ENCODE measurements at places on chromosomes 12 and 14.

GRCh38 chr12:29980304-29980703, 196.6 kb upstream of the TMTC1 start:
- DNase-seq: no peak

DNA sequence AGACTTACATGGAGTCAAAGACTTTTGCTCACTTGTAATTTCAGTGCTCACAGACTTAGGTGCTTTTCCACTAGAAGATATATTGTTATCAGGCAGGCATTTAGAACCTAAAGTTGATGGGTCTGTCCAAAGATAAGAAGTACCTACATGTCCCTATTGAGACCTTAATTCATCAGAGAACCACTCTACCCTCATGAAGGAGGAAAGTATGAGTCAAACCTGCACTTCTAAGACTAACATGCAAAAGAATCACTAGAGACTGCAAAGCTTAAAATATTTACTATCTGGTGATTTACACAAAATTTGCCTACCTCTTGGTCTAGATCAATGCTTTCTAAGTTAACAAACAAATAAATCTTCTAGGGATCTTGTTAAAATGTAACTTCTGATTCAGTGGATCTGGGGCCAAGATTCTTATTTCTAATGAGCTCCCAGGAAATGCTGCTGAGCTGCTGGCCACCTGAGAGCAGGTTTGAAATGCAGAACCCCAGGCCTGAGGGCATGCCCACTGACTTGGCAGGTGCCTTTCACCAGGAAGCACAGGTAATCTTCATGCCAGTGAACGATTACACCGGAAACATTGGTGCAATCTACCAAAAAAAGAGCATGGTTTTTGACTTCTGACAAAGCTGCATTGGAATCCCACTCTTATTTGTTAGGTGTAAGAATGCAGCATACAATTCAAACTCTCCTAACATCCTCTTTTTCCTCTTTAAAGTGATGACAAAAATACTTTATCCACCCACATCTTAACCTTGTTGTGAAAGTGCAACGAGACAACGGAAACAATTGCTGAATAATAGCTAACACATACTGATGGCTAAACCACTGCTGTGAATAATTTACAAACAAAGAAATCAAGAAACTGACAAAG, 214.2 kb downstream of the ADAMTS20 start:
- DNase-seq: no peak

DNA sequence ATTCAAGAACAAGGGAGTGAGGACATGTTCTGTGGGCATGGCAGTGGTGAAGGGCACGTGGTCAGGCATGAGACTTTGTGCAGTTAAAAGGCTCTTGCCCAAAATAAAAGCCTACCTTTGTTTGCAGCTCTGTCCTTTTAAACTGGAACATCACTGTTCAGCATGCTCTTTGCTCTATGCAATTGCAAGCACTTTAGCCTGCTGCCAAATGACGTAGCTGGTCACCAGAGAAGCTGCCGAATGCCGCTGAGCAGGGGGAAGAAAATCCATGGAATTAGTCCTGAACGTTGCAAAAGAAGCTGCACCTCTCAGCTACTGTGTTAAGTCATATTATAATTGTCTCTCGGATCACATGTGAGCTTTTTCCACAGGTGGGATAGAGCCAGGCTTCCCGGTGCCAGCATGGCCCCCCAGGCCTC, 176.3 kb upstream of the DIO2 start:
- no peak for DNase-seq

- no peak for DNase-seq
These were observed 70.1 kb downstream of the DUSP16 start for GRCh38 chr12:12492547-12492946.

DNA sequence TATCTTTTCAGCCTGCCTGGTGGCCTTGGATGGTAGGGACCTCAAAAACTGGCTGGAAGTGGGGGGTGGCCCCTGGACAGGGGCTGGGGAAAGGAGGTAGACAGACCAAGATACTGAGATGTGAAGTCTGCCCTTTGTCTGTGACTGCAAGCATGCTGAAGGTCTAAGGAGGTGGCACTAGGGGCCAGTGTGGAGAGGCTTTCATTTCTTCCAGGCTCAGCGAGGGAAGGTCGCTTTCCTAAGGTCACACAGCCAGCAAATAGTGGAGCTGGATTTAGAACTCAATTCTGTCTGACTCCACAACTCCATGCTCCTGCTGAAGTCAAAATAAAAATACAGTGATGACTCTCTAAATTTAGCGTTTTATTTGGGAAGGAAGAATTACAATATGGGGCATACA, 11.3 kb upstream of the PLBD2 start:
- DNase-seq: no peak

DNA sequence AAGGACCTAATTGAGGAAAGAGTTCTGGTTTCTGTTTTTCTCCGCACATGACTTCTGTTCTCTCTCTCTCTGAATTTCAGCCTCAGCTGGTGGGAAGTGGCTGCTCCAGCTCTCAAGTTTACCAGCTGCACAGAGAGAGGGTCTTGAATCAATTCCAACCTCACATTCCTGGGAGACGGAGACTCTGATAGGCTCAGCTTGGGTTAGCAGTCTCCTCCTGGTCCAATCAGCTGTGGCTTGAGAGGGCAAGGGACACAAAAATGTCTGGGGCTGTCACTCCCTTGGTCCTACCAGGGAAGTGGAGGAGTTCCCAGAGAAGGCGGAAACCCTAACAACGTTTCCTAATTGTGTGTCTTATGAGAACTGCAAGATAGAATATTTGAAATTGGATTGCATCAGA, 7.0 kb downstream of the CCDC63 start:
- no peak for DNase-seq

GRCh38 chr14:47278233-47278842, 397.1 kb downstream of the MDGA2 start:
- DNase-seq: no peak

- no peak for DNase-seq
These were observed 89.4 kb upstream of the GARIN6 start for GRCh38 chr12:99558109-99558508.

GRCh38 chr14:52318062-52318461, 4.0 kb downstream of the PTGER2 start:
- DNase-seq: no peak
